ENCODE measurements at places on chromosomes 16 and 17. TPM values are rescaled to one million over a fixed set of nuclear protein-coding genes. Genes with fewer than 3 reads are reported as not detected.

Gene SLC25A39
- 115 TPM for total RNA-seq

- no peaks in the 10 kb centered on the region for H3K36me3 ChIP-seq
- H3K27me3 ChIP-seq: no peaks in the 10 kb centered on the region
- DNase-seq: no peak
- no peak overlapping the region for H3K4me3 ChIP-seq
- H3K4me1 ChIP-seq: no peaks in the 10 kb centered on the region
- H3K27ac ChIP-seq: no peak overlapping the region
Observed at GRCh38 chr16:87063543-87063942, 253.6 kb downstream of the C16orf95 start.

DNA sequence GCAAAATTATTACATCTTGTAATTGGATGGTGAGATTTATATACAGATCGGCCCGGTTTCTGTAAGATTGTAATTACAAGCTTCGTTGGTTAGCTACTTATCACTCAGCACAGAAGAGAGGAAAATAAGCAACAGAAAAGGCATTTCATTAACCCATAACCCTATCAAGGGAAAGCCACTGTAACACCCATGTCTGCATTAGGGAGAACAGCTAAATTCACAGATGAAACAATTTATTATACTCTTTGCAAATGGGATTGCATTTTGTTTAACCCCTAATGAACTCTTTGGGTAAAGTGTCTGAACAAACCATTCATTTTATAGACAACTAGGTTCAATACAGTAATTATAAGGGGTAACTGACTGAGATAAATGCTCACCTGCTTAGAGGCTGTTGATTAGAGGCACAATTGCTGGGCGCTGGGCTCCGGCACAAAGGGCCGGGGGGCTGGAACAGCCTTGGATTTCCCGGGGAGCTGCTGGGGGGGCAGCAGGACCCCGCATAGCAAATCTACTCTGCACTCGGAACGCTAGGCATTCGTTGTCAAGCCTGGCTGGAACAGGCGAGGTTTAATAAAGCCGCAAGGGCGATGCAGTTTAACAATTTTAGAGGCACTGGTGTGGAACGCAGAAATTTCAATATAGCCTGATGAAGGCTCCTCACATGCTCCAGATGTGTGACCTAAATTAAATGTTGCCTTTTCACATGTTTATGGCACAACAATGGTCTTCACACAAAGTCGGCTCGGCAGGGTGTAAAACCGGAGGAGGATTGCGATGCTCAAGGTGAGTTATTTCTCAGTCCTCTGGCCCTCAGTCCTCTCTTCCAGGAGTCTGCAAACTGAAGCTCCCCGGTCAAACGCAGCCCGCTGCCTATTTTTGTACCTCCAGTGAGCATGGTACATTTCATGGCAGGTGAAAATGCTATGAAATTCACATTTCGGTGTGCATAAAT, 134.0 kb upstream of the IRX6 start:
- no peaks in the 10 kb centered on the region for H3K27me3 ChIP-seq
- H3K36me3 ChIP-seq: no peaks in the 10 kb centered on the region
- no peak overlapping the region for H3K27ac ChIP-seq
- H3K4me1 ChIP-seq: no peaks in the 10 kb centered on the region
- no peak for DNase-seq

GRCh38 chr17:6195123-6195522, 124.9 kb downstream of the WSCD1 start:
- H3K36me3 ChIP-seq: no peaks in the 10 kb centered on the region
- no peaks in the 10 kb centered on the region for H3K4me1 ChIP-seq
- no peaks in the 10 kb centered on the region for H3K27me3 ChIP-seq
- no peak overlapping the region for H3K27ac ChIP-seq
- no peak for DNase-seq

Gene UTS2R
- total RNA-seq: not detected

- H3K36me3 ChIP-seq: no peaks in the 10 kb centered on the region
- H3K4me1 ChIP-seq: no peaks in the 10 kb centered on the region
- DNase-seq: no peak
- H3K27me3 ChIP-seq: no peaks in the 10 kb centered on the region
- no peak overlapping the region for H3K4me3 ChIP-seq
Observed at GRCh38 chr17:55830699-55831471, 80.0 kb downstream of the PCTP start.

Gene IGSF6
- 2.7 TPM for total RNA-seq
